ENCODE measurements at places on chromosomes 11 and 22. TPM values are rescaled to one million over a fixed set of nuclear protein-coding genes. Genes with fewer than 3 reads are reported as not detected.
A peak's percentile ranks its signal among the peaks of the same experiment; 100 is the strongest.

- no peak for DNase-seq
These were observed 286.4 kb downstream of the NXPE2 start for GRCh38 chr11:114964676-114965214.

DNA sequence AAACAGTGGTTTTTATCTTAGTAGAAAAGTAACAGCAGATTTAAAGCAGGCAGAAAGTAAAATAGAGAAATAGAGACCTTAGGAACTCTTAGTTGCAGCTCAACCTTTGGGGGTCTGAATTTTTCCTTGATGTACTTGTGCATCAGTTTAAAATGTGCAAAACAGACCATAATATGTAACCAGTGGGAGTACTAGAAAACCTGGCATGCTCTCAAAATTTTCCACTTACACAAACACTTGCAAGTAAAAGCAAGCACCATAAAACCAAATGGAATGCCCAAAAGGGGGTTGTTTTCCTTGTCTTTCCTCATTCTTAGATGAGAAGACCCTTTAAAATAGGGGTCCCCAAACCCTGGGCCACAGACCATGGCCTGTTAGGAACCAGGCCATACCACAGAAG is 12.9 kb upstream of the MRGPRE start:
- no peak for DNase-seq

DNA sequence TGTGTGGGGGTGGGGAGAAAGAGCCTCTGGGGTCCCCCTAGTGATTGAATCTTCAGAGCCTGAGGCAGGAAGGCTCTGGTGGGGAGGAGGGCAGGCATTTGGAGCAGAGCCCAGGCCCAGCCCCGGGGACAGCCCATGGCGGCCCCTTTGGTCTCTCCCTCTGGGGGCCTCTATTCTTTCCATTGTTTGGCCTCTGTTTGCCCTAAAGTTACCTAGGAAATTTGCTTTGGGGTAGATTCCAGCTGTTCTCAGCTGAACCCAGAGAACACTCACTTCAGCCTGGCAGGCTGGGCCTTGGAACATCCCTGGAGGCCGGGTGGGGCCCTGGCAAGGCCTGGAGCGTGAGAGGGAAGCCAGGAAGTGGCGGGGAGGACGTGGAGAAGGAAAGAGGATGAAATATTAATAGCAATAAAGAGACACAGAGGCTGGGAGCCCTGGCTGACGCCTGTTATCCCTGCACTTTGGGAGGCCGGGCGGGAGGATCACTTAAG is 22.9 kb upstream of the A4GALT start:
- DNase-seq: no peak

GRCh38 chr11:34331329-34331728 is 26.5 kb downstream of the ABTB2 start:
- peak; percentile 89 for DNase-seq

- no peak for DNase-seq
These were observed 272.1 kb downstream of the BRD1 start for GRCh38 chr22:49555526-49555925.

DNA sequence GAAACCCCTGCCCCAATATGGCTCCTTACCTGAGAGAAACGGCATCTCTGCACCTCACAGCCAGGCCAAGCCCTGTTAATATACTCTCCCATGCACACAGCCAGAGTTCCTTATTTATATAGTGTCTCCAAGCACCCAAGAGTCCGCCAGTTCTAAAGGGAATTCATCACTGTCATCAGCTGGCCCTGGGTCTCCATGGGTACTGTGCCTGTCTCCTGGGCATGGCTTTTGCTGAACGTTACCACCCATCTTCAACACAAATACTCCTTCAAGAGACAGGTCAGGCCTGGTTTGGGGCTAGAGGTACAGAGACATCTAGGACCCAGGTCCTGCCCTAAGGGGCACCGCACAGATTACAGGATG is 1.6 kb upstream of the ATG16L2 start:
- DNase-seq: no peak

DNA sequence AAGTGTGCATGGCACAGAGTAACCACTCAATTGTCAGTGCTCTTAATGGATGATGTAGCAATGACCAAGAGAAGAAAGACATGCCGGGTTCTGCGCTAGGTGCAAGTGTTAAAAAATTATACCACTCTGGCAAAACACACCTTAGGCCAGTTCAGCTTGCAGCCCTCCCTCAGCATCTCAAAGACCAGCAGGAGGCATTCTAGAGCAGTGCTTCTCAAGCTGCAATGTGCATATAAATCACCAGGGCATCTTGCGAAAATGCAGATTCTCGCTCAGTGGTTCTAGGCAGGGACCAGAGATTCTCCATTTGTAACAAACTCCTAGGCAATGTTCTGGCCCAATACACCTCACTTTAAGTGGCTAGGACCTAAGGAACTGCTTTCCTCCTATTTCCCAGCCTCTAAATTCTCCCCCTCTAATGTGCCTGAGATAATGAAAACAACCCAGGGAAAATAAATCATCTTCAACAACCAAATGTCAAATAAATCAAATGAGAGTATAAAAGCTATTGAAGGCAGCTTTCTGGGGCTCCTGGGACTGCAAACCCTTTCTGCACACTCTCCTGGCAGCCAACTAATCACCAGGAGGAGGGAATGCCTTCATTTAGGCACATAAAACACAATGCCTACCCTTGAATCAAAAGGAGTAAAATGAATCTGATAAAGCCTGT is 337.2 kb upstream of the API5 start:
- DNase-seq: peak; percentile 68

DNA sequence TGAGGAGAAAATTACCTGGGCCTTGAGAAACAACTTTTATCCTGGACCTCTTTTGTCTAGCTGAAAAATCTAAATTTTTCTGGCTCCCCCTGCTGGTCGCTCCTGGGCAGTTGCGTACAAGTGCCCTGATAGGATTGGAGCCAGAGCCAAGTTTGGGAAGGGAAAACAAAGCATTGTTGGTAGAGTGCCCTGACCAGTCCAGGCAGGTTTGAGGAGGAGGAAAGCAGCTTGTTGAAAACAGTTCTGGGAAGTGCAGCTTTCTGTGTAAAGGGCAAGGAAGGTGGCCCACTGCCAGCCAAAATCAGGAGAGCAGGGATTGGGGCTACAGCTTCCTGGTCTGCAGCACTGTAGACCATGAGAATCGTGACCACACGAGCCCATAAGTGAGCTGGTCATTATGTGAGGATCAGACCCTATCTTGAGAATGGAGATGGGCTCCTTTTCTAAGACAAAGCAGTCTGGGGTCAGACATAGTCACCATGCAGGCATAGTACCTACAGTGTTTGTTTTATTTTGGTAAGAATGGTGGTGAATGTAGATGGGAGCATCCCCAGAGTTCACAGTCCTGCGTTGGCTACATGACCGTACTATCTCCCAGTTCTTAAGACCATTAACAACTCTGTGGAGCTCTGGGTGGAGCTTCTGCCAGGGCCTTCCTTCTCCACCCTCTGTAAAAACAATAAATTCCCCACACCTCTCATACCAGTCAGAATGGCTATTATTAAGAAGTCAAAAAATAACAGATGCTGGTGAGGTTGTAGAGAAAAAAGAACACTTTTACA is 21.3 kb upstream of the PIK3IP1 start:
- peak; percentile 71 for DNase-seq

- DNase-seq: no peak
These were observed 35.3 kb upstream of the NECTIN1 start for GRCh38 chr11:119764108-119764868.

DNA sequence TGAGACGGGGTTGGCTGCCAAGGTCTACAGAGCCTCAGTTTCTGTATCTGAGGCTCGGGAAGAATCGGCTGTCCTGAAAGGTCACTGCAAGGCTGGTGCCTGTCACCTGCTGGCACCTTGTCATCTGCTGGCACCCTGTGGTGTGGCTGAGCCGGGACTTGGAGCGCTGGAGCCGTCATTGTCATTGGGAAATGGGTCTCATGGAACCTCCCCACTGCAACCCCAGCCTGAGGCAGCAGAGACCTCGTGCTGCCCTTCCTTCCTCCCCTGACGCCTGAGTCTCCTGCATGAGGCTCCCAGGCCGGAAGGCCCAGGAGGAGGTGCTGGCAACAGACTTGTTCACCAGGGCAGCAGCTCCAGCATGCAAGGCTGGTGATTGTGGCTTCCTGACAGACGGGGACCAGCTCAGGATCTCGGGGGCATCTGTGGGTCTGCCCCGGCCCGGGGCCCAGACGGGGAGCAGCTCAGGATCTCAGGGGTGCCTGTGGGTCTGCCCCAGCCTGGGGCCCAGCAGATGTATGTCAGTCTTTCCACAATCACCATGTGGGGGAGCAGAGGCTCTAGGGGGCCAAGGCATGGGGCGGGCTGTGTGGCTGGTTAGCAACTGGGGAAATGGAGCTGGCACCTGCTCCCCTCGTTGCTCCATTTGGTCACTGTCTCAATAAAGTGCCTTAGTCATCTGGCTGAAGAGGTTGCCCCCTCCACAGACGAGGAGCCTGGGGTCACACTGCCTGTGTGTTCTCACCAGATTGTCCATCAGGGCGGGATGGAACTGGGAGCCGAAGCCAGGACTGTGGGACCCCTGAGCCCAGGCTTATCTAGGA is 668.7 kb downstream of the BRD1 start:
- peak; percentile 7 for DNase-seq

DNA sequence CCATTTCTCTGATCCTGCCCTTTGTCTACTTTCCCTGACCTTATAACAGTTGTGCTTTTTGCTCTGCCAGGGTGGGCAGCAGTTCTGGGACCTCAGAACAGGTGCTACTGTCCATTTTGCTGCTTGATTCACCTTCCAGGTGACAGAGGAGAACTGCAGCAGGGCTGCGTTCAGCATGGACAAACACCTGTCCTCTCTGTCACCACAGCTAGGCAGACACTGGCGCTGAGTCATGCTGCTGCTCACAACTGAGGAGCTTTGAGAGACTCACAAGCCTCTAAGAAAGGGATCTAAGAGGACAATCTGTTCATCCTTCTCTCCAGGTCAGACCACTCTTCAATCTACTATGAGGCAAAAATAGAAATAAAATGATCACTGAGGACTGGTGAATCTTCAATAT is 1144.5 kb upstream of the CCDC90B start:
- no peak for DNase-seq

Gene FJX1
- total RNA-seq: 10.0 TPM

Gene NRGN
- not detected for total RNA-seq

Gene CD6
- total RNA-seq: not detected

Gene RIMBP3C
- total RNA-seq: 0.16 TPM

Data from SK-MEL-5 (cell line).